Cerebellum (tissue), 4 donors: ENCODE measurements at places on chromosomes 5 and 9. TPM values are rescaled to one million over a fixed set of nuclear protein-coding genes. Genes with fewer than 3 reads are reported as not detected.
A peak's percentile ranks its signal among the peaks of the same experiment; 100 is the strongest.

DNA sequence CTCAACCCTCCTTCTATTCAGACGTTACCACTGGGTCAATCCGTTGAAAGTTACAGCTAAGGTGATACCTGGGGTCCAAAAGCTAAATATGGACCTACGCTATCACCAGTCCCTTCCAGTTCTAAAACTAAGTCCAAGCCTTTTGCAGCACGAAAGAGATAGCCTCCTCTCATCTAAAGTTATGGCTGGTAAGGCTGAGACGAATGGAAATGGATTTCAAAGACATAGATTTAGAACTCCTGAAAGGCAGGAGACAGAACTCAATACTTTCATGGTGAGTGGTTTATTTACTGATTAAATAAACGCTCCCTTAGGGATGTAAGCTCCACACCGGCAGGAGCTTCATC is 751 bp upstream of the RIC1 start:
- DNase-seq, result peak; percentile 27

- no peak for DNase-seq
Observed at GRCh38 chr5:160492565-160492964, 70.9 kb downstream of the PTTG1 start.

DNA sequence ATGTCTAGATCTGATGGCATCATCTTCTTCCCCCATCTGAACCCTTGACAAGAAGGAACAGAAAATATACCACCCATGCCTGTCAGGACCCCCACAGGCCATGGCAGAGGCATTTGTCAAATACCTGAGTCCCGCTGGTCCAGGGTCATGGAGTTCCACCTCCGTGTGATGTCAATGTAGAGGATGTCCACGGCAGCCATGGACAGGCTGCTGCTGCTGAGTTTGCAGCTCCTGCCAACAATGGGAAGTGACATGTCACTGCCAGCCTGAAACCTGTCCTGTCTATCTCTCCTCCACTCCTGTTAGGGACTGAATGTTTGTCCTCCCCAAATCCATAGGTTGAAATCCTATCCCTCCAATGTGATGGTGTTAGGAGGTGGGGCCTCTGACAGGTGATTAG is 208.8 kb downstream of the DAB2IP start:
- peak; percentile 55 for DNase-seq

DNA sequence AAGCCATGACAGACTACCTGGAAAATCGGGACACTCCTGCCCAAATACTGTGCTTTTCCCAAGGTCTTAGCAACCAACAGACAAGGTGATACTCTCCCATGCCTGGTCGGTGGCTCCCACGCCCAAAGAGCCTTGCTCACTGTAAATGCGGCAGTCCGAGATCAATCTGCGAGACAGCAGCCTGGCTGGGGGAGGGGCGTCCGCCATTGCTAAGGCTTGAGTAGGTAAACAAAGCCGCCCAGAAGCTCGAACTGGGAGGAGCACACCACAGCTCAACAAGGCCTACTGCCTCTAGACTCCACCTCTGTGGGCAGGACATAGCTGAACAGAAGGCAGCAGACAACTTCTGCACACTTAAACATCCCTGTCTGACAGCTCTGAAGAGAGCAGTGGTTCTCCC is 272.1 kb upstream of the CCNG1 start:
- DNase-seq, result no peak

GRCh38 chr5:110104060-110104725 is 414.5 kb downstream of the MAN2A1 start:
- no peak for DNase-seq

DNA sequence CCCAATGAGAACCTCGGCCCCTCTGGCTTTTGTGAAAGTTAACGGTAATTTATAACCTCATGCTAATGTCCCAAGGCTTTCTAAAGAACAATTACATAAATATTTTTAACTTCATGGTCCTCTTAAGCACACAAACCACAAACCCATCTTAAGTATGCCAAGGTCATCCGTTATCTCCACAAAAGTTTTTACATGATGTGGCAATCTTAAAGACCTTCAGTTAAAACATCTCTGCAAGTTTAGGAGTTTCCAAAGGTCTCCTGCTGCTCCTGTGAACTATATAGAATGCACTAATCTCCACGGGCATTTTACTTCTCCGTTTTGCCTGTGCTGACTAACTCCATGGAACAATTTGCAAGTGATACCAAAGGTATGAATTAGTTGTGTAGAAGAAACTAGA is 228.2 kb downstream of the TLE1 start:
- no peak for DNase-seq

- no peak for DNase-seq
Observed at GRCh38 chr9:18261181-18261580, 212.8 kb upstream of the ADAMTSL1 start.

GRCh38 chr5:125695996-125696655 is 727.1 kb upstream of the GRAMD2B start:
- DNase-seq, result no peak

DNA sequence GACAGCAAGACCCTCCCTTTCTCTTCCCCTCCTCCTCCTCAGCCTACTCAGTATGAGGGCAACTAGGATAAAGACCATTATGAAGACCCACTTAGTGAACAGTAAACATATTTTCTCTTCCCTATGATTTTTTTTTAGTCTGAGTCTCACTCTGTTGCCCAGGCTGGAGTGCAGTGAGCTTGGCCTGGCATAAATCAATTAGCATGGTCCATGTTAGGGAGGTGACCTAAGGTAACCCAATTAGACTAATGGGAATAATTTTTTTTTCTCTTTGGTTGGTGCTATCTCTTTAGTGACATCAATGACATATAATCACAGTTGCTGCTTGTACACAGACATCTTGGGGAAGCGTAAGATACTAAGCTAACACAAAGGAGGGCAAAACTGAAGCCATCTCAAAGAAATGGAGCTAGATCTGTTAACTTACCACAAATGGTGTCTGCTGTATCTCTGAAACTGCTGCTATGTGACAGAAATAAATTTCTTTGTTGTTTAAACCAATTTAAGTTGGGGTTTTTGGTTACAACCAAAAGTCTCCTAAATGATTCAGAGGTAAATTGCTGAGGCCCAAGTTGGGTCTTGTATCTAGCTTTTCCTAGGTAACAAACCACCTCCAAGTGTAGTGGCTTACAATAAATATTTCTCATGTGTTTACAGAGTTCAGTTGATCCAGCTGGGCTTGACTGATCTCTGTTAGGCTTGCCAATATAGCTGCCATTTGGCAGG is 13.3 kb downstream of the PKD2L2 start:
- DNase-seq, result no peak

- DNase-seq, result no peak
Observed at GRCh38 chr9:106032978-106033377, 338.6 kb downstream of the TMEM38B start.

- no peak for DNase-seq
Observed at GRCh38 chr5:136031711-136032110, 2.9 kb downstream of the TGFBI start.

DNA sequence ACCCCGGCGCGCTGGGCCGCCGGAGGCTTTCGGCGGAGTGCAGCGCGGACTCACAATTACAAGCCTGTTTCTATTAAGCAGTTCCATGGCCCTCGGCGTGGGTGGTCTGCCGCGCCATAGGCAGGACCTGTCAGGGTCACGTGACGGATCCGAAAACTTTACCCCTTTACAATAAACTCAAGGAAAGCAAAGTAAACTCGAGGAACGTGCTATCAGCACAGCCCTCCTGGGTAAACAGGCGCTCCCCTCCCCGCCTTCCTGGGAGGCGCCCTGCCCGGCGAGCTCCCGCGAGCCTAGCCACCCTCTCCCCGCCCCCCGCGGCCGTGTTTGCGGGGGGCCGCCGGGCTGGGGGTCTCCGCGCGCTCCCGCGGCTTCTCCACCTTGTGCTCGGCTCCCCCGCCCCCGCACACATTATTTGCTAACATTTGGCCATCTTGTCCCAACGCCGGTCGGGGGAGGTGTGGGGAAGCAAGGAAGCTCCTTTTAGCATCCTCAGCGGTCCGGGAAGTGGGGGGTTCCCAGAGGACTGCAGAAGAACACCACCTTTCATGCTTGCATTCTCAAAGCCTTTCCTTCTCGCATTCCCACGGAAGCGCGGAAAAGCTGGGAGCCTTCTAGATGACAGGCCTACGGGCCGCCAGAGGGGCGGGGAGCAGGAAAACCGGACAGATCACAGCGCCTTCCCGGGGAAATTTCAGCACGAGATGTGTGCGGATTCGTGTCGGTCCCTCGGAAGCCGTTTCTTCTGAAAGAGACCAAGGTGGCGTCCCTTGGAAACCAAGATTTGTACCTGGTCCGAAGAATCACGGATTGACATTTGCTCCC is at the start of gene PTCH1:
TSS of gene PTCH1 (minus strand) at position 238 of the 825 bp plus-strand sequence.
- DNase-seq, result no peak

- DNase-seq, result no peak
Observed at GRCh38 chr5:89279391-89280036, 396.5 kb upstream of the MEF2C start.

GRCh38 chr9:88173378-88173999 is 35.2 kb upstream of the SPATA31C2 start:
- no peak for DNase-seq

DNA sequence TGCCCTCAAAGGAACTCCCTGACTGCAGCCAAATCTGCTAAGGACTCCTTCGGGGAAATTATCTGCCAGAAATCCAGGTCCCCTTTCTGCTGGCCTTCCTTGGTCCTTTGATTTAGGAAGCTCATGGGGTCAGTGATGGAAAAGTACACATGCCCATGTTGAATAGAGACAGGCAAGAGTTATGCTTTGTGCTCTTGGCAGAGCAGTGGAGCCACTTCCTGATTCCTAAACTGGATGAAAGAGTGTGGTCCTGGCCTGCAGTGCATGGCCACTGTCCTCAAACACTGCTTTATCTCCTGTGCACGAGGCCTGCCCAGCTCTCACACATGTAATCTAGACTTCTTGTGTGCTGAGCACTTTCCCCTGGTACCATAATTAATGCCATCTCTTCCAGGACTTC is 2.0 kb upstream of the EBF1 start:
- no peak for DNase-seq

DNA sequence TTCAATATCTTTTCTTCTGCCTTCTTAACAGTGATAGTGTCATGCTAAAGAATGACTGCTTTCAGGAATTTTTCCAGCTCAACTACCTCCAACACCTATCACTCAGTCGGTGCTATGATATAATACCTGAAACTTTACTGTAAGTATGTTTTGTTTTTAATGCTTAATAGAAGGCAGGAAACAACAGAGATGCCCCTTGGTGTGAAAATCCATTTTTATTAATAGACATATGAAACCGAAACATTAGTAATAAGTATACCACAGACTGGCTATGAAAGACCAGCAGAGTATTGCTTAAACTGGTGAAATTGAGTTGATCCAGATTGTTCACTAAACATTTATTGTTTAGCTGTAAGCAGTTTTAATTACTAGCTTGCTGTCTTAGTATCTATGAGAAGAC is 25.2 kb downstream of the SKP2 start:
- no peak for DNase-seq

DNA sequence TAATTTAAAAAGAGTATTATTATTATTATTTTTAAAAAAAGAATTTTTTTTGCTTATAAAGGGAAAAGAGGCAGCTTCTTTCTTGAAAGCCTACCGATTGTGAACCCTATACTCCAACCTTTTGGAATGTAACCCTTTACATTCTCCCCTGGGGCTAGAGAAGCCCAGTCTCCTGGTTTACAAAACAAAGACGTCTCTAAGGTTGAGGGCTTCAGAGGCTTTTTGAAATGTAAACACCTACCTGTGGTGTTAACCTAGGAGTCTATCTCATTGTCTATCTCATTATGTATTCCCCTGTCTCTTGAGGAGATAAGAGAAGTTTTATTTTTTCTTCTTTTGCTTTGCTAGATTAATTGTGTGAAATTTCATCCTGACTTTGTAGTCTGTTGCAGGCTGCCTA is 4.7 kb downstream of the TNFSF8 start:
- DNase-seq, result no peak

- no peak for DNase-seq
Observed at GRCh38 chr9:130983970-130984369, 25.0 kb upstream of the LAMC3 start.

DNA sequence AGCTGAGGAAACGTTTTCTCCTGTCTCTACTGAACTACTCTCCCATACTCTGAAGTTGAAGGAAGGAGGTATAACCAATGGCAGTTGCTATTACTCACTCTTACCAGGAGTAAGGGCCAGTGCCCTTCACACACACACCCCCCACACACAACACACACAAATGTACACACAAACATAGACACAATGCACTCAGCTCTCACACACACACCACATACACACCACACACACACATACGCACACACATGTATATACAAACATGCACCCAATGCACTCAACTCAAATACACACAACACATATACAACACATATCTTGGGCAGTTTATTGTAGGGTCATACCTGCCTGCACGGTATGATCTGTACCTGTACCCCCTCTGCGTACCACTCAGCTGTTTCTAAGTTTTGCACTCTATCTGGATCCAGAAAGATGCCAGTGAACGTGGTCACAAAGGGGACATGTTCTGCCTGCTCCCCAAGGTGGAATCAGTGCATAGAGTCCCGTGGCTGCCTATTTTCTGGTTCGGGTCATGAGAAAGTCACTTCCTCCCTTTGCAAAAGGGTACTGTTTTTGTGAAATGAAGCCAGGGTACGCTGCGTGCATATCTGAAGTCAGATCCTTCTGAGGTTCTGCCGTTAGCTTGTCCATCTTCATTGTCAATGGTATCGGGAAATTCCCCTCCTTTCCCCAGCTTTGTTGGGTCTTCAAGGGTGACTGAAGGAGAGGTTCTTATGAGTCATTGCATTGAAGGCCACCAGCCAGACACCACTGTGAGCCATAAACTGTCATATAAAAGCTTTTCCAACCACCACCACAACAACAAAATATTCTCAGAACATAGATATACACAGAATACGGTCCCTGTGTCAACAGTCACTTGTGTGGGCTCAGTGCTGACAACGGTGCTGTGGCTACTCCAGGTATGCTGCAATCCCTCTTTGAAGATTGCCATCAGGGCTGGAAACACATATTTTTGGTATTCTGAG is 131.9 kb downstream of the UGCG start:
- no peak for DNase-seq

GRCh38 chr9:26744191-26744965 is 148.2 kb downstream of the CAAP1 start:
- DNase-seq, result no peak

GRCh38 chr5:149636191-149636860 is 55.0 kb downstream of the ARHGEF37 start:
- no peak for DNase-seq

The RGS7BP gene
- 16.2 TPM for total RNA-seq

The TAS2R1 gene
- 0.45 TPM for total RNA-seq

The TAF11L10 gene
- not detected for total RNA-seq

The PIP5K1B gene
- 20.2 TPM for total RNA-seq

The OLFML2A gene
- 5.4 TPM for total RNA-seq

The PRDM9 gene
- total RNA-seq, result not detected

The FGFR4 gene
- total RNA-seq, result 4.5 TPM

The PROB1 gene
- total RNA-seq, result 1.1 TPM

The CTSV gene
- total RNA-seq, result 1.3 TPM

The STPG3 gene
- not detected for total RNA-seq

The KCNV2 gene
- total RNA-seq, result not detected

The BHMT gene
- 0.64 TPM for total RNA-seq

The C9orf153 gene
- total RNA-seq, result 1.6 TPM

The SPINK5 gene
- 0.09 TPM for total RNA-seq

The WDR31 gene
- 2.4 TPM for total RNA-seq

The PFN3 gene
- not detected for total RNA-seq

The HTR1A gene
- 5.0 TPM for total RNA-seq

The OBP2A gene
- total RNA-seq, result not detected
